ENCODE measurements at places on chromosomes 5 and 9.

DNA sequence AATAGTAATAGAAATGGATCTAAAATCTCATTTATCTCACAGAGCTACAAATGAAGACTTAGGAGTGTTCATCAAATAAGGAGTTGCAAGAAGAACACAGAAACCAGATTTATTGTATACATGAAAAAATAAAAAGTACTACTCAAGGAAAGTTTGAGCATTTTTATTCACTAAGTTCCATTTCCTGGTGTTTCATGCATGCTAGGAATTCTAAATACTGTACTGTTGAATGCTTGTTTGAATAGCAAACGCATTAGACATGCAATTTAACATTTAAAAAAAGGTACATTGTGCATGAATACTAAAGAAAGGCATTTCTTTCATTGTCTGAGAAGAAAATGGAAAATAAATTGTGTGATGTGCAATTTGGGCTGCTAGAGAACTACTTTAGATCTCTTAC lies 52.1 kb downstream of the C6 start:
- no peak for DNase-seq

GRCh38 chr9:84781458-84781857 lies 111.9 kb downstream of the NTRK2 start:
- DNase-seq: no peak

GRCh38 chr5:40333459-40334241 lies 346.1 kb upstream of the PTGER4 start:
- no peak for DNase-seq

GRCh38 chr5:7881091-7881490 lies 12.1 kb downstream of the MTRR start:
- DNase-seq: no peak

DNA sequence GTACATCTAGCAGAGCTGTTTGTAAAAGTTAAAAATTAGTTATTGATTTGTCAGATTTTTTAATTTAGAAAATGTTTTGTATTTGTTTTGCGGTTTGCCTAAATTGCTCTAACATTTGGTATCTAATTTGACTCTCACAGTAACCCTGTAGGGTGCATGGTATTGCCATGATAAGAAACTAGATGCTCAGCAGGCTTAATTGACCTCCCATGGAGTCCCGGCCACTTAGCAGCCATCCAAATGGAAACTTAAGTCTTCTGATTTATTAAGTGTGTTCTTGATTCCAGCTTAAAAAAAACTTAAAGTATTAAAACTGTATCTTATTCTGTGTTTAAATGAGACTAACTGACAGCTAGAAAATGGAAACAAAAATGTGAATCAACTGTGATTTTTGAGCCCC lies 54.5 kb downstream of the CAST start:
- no peak for DNase-seq

DNA sequence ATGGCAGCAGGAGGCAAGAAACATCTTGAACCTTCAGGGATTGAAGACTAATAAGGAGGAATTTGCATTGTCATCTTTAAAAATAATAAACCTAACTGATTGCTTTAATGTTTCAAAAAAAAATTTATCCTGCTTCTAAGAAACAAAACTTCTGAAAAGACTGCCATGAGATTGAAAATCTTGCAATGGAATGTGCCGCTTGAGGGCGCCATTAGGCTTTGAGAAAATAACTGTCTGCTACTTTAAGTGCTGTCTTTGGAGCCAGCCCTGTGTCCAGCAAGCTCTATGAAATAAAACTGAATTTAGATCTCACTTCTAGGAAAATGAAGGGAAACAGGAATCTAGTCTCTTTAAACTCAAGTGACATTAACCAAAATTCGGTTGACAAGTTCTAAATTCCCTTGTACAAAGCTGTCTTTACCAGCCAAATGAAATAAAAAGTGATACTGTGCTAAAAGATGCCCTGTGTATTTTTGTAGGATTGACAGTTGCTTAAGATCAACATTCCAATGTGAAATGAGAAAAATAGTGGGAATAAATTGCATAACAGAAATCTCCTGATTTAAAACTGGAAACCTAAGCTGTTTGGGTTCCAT lies 79.4 kb downstream of the ESM1 start:
- DNase-seq: no peak

- DNase-seq: no peak
Measured at GRCh38 chr5:58455480-58455879, 4.4 kb downstream of the PLK2 start.
